ENCODE measurements at places on chromosomes 7 and 10. TPM values are rescaled to one million over a fixed set of nuclear protein-coding genes. Genes with fewer than 3 reads are reported as not detected.
A peak's percentile ranks its signal among the peaks of the same experiment; 100 is the strongest.

The NPFFR1 gene
- total RNA-seq = 0.31 TPM

DNA sequence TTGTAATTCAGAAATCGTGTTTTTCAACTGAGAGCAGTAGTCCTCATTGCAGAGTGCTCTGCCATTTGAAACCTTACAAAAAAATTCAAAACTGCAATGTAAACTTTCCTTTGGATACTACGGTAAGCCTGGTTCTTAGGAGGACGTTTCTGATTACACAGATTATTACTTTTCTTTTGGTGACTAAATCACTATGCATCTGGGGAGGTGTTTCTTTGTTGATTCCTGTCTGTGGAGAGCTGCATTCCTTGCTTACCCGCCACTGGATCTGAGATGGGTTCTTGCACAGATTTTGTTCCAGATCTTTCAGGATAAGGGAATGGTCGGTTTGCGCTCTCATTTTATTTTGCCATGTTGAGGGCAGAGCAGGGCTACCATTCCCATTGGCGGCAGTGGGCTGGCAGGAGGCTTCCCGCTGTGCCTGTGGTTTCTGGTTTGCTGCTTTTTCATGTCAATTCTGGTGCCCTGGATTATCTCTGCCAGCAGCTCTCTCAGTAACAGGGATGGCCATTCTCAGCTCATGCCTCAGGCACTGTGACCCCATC is 485.1 kb downstream of the GLRX3 start:
- DNase-seq = no peak

DNA sequence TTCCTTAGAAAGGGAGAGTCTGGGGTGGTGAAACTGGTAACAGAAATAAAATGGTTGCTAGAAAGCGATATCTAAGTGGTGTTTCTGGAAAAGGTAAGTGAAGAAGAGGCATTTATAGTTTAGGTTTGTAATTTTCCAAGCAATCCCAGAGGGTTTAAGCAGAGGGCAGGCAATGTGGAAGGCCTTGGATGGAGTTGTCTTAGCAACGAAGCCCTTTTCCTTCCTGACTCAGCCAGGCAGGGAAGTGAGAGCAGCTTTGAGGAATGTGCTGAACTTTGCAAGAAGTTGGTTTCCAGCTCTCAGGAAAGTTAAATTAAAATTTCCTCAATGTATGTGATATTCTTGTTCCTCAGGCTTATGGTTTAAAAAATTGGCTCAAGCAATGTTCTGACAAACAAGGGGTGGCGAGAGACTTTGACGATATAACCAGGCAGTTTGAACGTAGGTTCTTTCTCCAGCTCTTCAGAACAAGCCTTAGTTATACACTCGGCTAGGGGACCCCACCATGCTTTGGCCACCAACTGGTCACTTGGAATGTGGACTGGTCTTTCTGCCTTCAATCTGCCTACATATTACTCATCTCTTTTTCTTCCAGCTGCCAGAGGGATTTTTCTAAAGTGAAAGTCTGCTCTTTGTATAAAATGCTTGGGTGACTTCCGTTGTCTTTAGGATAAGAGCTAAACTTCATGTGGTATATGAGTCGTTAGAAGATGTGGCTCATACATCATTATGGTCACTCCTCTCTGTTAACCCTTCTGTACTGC is 66.9 kb upstream of the SLC25A13 start:
- DNase-seq = no peak

DNA sequence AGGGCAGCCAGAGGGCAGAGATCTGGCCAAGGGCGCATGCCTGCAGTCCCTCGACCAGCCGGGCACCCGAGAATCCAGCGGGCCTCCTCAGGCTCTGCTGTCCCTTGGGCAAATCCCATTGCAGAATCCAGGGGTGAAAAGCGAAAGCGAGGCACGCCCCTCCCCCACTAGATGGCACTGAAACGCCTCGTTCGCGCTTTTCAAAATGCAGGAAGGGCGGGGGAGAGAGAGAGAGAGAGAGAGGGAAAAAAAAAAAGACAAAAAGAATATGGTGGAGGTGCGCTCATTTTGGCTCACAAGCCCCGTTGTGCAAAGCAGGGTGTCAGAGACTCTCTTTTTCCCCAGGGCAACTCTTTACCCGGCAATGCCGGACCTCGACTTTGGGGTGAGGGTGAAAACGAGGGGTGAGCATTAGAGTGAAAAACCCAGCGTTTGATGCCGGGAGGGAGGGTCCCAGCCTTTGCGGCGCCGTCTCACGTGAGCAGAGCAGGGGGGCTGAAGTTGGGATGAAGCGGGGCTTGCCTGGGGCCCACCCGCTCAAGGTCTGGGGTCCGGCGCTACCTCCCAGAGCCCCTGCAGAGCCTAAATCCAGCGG is 2.5 kb upstream of the TMEM178B start:
- peak; percentile 77 for DNase-seq

- DNase-seq = no peak
Observed at GRCh38 chr7:105244594-105244993, 144.1 kb downstream of the SRPK2 start.

DNA sequence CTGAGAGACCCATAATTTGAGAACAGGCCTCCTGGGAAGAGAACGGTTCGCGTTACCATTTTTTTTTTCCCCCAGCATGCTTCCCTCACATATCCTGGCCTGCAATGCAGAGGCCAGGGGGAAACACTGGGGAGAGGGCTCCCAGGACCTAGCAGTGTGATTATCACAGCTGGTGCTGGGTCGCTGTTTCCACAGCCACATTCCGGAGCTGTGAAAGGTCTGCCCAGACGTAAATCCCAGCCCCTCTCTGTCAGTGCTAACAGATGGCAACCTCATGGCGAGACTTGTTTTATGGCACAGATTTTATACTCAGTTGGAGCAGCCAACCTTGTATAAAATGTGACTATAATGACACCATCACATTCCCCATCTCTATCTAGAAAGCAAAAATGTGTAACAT is 150.5 kb downstream of the PLXDC2 start:
- DNase-seq = no peak

The HOXA6 gene
- total RNA-seq = not detected

The POM121C gene
- 9.2 TPM for total RNA-seq

The AGAP5 gene
- 6.6 TPM for total RNA-seq

- DNase-seq = no peak
Observed at GRCh38 chr10:113479346-113480080, 73.3 kb upstream of the HABP2 start.

- no peak for DNase-seq
Observed at GRCh38 chr10:110409926-110410325, 87.8 kb upstream of the DUSP5 start.

The CYP17A1 gene
- not detected for total RNA-seq

DNA sequence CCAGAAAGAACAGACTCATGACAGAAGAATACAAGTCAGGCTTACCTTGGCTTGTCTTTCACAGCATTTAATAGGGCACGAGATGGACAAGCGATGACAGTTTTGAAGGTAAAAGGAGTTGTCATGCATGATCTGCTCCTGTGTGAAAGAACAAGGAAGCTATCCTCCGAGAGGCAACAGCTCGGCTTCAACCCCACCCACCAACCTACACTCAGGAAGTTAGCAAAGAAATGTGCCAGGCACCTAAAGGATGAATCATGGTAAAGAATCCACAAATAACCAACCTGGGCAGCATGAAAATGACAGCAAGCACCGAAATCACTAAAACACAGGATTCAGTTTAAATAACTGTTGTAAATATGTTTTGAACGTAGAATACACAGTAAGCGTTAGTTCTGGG is 700.2 kb downstream of the TYW1 start:
- no peak for DNase-seq

The HSPA12A gene
- total RNA-seq = 17.3 TPM

The PALD1 gene
- 8.9 TPM for total RNA-seq

GRCh38 chr10:120375666-120376065 is 81.4 kb upstream of the PLPP4 start:
- no peak for DNase-seq

DNA sequence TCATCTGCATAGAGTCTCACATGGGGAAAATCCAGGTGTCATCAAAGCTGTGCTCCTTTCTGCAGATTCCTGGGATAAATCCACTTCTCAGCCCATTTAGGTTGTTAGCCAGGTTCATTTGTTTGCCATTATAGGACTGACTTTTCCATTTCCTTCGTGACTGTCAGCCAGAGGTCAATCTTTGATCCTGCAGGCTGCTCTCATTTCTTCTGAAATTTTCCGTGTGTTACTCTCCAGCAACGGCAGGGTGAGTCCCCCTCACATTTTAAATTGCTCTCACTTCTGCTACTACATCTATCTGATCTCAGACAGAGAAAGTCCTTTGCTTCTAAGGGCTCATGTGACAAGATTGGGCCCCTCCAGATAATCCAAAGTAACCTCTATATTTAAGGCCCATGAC is 150.7 kb upstream of the BET1 start:
- DNase-seq = no peak

The PON1 gene
- total RNA-seq = not detected

DNA sequence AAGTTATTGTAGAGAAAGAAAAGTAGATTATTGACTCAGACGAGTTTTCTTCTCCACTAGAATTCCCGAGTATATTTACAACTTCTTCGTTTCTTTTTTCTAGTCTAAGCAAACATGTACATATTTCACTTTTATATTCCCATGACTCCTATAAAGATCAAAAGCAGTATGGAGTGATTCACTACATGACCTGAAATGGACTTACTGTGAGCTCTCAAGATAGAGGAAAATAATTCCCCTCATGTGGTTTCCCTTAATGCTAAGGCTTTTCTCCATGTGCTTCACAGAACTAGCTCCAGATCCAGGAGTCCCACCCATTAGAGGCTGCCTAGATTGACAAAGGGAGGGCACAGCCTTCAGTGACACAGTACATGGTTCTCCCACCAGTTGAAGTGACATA is 823.1 kb upstream of the LRRTM3 start:
- no peak for DNase-seq

DNA sequence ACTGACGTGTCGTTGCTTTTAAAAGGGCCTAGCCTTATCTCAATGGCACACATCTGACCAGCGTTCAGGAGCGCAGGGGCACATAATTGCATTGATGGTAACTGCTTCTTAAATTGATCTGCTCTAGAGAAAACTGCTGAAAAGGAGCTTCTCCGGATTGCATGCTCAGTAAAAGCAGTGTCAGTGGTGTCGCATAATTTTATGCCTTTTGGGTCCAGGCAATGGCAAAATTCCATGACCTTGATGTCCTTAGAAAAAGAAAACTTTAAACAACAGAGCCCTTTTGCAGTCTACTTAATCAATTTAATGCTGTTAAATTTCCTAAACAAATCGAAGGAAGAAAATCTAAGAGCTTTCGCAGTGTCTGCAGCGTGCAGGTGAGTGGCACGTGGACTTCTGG is 75.7 kb downstream of the PTPRE start:
- DNase-seq = no peak

The NEUROG3 gene
- not detected for total RNA-seq

DNA sequence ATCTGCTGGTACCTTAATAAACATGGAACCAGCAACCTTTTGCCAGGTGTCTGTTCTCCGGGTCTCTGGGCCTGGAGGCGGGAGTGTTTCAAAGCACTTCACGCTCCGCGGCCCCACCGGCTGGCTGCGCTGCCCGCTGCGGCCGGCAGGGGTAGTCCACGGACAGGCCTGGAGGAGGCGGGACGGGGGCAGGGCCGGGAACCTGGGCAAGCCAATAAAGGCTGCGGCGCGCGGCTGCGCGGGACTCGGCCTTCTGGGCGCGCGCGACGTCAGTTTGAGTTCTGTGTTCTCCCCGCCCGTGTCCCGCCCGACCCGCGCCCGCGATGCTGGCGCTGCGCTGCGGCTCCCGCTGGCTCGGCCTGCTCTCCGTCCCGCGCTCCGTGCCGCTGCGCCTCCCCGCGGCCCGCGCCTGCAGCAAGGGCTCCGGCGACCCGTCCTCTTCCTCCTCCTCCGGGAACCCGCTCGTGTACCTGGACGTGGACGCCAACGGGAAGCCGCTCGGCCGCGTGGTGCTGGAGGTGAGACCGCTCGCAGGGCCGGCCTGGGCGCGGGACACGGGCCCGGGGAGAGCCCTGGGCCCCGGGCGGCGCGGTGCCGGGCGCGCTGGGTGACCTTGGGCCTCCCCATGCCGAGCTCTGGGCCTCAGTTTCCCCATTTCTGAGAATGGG is at the start of gene PPIF:
TSS of gene PPIF (plus strand) at position 244 of the 668 bp plus-strand sequence. CDS start at position 324, 80 bp downstream.
- DNase-seq = peak; percentile 92

GRCh38 chr10:11687357-11687771 is 54.8 kb upstream of the ECHDC3 start:
- DNase-seq = no peak

The AGR3 gene
- not detected for total RNA-seq

- no peak for DNase-seq
Observed at GRCh38 chr7:26216049-26216448, 14.5 kb downstream of the CBX3 start.

The SLC26A3 gene
- not detected for total RNA-seq

- DNase-seq = no peak
Observed at GRCh38 chr7:1802899-1803298, 132.8 kb downstream of the ELFN1 start.

DNA sequence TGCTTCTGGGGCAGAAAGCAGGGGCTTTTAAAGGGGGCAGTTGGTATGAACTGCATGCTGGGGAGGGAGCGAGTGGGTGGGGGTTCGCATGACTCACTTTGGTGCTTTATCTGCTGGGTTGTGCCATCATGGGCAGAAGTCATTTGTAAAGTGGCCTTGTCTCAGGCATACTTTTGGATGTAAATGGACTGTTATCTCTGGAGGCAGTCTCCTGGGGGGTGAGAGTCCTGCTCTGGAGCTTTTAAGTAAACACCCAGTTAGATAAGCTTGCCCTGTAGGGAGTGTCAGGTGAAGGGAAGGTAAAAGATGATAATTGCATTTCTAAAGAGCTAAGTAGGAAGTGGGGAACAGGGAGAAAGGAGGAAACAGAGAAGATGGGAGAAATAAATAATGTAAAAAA is 1.6 kb upstream of the GSTO1 start:
- DNase-seq = no peak

The SPDYE5 gene
- total RNA-seq = not detected

- no peak for DNase-seq
Observed at GRCh38 chr7:157654350-157654749, 317.5 kb downstream of the DNAJB6 start.

DNA sequence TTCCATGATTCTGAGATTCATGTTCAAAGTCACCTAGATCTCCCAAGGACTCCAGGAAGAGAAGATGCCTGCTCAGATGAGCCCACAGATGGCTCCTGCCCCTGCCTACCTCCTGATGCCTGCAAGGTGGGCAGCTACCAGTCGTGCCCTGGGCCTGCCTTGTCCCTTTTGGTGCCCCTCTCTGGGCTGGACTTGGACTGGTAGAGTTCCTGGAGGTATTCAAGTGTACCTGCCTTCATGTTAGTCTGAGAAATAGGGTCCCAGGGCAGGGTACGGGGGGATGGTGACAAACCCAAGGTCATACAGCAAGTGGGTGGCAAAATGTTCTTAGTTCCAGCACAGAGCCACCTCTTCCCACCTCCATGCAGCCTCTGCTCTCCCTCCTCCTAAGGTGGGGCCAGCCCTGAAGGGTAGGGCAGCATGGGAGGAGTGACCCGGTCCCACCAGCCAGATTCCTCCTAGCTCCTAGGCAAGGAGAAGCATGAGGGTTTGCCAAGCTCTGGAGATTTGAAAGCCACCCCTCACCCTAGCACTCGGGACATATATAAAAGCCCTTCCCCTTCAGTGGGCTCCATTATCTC is 80.8 kb upstream of the UNC5B start:
- no peak for DNase-seq

GRCh38 chr7:128363261-128363721 is 1.8 kb upstream of the PRRT4 start:
- DNase-seq = no peak

GRCh38 chr10:96711048-96711728 is 9.1 kb downstream of the PIK3AP1 start:
- no peak for DNase-seq
